Activated naive CD8-positive, alpha-beta T cell treated with anti-CD3 and anti-CD28 coated beads, Interleukin-2, amount 50 U/mL, for 16 hours (primary cell): ENCODE measurements at places on chromosomes 5 and 9.

- DNase-seq = no peak
Observed at GRCh38 chr5:178672630-178673029, 45.8 kb upstream of the CLK4 start.

- DNase-seq = no peak
Observed at GRCh38 chr9:73269430-73270101, 117.9 kb downstream of the ANXA1 start.

DNA sequence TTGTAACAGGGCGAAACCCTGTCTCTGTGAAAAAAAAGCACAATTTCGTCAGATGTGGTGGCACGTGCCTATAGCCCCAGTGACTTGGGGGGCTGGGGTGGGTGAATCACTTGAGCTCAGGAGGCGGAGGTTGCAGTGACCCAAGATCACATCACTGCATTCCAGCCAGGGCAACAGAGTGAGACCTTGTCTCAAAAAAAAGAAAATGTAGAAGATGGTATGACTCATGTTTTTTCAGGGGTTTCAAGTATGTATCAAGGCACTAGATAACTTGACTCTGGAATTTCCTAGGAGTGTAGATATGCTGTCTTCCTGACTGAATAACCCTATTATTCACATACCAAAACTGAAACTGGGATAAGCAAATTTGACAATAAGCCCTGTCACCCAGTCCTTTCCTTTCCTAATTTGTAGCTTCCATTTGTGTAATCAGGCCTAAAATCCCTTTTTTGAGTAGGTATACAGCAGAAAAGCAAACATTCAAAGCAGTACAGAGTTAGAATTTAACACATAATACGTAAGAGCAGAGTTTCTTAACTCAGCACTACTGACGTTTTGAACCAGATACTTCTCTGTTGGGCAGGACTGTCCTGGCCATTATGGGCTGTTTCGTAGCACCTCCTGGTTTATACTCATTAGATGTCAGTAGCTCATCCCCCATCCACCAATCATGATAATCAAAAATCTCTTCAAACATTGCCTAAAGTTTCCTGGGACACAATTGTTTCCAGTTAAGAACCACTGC lies 17.3 kb upstream of the ANKRD18B start:
- DNase-seq = no peak

- no peak for DNase-seq
Observed at GRCh38 chr5:131265311-131265803, 1.5 kb downstream of the CDC42SE2 start.

- DNase-seq = no peak
Observed at GRCh38 chr9:10260501-10260900, 352.3 kb downstream of the PTPRD start.

DNA sequence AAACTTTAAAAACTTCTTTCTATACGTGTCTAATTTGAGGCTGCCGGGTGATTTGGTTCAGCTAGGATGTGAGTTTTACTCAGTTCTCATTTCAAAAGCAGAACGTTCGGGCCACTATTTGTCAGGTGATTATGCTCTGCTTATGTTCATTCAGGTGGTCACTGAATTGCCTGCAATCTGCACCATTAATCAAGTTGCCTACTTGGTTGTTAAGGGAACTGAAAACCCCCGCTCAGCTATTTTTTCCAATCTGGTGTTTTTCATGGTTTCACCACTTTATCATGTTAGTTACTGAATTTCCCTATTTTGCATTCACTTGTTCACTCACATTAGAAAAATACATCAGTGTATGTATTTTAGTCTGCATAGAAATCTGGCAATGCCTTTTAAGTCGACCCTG lies 523.0 kb downstream of the CSNK1G3 start:
- DNase-seq = no peak

DNA sequence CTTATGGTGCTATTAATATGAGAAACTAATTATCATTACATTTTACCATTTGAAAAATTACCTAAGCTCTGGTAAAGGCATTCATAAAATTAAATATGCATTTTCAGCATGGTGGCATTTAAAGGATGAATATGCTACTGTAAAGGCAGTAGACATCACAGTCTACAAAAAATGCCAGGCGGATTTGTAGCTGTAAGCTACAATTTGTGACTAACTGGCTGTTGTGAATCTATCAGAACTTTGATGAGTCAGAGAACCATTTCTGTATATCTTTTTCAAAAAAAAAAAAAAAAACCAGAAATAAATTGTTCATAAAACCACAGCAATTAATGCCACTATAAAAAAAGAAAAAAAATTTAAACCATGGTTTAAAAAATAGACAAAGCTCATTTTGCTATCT lies 186.3 kb downstream of the NFIB start:
- DNase-seq = no peak

GRCh38 chr5:107294211-107294550 lies 376.6 kb downstream of the EFNA5 start:
- no peak for DNase-seq

DNA sequence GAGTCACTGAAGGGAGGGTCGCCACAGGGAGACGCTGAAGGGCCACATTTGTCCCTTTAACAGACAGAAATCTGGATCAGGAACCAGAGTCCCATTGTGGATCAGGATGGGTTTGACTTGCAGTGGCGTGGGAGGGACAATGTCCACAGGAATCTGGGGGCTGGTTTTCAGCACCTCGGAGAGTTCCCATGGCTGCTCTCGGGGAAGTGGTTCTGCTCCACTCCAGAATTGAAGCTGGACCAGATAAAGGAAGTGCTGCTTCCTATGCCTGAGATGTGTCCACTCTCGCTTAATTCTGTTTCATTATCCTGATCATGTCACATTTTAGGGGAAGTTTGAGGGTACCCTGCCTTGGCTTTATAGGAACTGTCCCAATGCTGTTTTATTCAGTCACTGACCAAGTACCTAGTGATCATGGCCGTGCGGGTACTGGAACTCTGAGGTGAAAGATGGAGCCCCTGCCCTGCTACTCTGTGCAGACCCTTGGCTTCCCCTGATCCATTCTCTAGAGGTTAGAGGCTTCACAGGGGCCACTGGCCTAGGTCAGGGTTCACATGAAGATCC lies 28.7 kb downstream of the ENHO start:
- DNase-seq = no peak

GRCh38 chr5:99706160-99706559 lies 777.4 kb upstream of the CHD1 start:
- no peak for DNase-seq

- no peak for DNase-seq
Observed at GRCh38 chr5:61866930-61867329, 439.1 kb upstream of the KIF2A start.

GRCh38 chr5:52805615-52806014 lies 17.9 kb downstream of the ITGA1 start:
- DNase-seq = no peak

- DNase-seq = no peak
Observed at GRCh38 chr5:80934751-80935150, 25.4 kb upstream of the RASGRF2 start.

DNA sequence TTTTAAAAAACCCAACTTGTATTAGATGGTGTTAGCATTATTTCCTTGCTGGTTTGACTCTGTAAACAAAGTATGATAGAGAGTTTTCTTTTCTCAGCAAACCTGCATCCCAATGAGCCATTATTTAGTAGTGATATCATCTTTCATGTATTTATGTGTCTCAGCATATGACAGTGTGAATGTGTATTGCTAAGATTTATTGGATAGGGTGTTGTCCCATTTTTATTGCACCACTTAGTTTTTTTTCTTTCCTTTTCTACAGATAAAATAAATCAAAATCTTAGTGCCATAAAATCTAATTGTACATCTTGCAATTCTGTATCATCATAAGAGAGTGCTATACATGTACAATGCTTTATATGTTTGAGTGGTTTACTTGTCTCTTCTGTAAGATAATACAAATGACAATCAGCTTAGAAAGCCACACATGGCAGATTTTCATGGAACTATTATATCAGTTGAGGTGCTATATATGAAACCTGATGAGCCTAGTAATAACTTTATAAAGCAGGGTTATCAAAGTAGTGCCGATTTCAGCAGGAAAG lies 149.2 kb upstream of the CYLC2 start:
- DNase-seq = no peak

GRCh38 chr5:1385395-1386273 lies 40.7 kb upstream of the CLPTM1L start:
- peak; percentile 55 for DNase-seq

DNA sequence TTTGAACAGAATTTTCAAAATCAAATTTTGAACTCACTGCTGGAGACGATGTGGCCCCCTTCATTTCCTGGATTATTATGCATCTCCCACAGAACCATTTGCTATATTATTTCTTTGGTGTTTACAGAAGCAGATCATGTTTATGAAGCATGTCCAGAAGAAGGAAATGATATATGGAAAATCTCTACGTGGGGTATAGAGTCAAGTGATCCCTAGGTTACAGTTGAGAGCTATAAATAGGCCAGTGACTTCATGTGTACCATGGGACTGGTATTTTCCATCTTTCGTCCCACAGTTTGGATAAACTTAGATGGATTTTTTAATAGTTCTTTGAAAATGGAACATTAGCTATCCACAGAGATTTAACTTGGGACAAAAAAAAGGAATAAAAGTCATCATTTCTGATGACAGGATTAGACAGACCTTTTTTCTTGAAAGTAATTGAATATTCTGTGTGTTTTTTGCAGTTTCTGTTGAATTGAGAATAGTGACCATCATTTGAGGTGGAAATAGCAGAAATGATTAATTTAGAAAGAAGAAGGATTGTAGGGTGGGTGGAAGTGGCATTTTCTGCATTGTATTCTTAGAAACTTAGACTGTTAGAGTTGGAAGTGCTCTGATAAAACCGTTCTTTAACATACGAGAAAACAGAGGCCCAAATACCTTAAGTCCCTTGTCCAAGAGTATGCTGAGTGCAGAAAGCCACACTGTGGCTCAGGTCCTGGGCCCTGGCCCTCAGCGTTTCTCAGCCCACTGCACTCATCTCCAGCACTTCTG lies 136.4 kb downstream of the PIP5K1B start:
- no peak for DNase-seq

DNA sequence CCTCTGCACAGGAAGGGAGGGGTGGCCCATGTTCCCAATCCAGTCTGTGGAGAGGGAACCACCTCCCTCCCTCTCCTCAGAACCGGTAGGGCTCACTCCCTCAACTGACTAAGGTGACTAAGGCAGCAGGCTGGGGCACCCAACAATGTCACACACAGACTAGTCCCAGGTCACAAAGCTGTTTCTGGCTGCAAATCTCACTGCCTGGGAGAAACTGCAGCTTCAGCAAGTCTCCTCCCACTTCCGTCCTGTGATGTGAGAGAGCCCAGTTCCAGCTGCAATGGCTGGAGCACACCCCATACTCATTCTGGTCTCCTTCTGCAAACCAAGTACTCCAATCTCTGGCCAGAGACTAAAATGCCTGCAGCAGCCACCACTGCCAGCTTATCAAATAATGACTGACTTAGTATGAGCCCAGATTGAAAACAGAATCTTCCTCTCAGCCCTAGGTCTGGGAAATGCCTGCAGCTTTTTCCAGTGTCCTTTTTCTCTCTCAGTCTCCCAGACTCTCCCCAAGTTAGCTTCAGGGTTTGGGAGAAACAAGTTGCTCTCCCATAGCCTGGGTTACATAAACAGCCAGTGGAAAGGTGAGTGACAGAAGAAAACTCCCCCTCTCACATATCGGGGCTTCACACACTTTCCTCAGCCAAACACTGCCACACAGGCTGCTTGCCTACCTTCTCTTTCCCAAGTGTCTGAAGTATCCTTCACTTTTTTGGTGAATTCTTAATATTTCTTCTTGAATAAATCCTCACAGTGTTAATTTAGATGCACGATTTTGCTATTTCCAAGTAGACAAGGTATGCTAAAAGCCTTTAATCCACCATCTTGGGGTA lies 247.4 kb upstream of the RASA1 start:
- no peak for DNase-seq

DNA sequence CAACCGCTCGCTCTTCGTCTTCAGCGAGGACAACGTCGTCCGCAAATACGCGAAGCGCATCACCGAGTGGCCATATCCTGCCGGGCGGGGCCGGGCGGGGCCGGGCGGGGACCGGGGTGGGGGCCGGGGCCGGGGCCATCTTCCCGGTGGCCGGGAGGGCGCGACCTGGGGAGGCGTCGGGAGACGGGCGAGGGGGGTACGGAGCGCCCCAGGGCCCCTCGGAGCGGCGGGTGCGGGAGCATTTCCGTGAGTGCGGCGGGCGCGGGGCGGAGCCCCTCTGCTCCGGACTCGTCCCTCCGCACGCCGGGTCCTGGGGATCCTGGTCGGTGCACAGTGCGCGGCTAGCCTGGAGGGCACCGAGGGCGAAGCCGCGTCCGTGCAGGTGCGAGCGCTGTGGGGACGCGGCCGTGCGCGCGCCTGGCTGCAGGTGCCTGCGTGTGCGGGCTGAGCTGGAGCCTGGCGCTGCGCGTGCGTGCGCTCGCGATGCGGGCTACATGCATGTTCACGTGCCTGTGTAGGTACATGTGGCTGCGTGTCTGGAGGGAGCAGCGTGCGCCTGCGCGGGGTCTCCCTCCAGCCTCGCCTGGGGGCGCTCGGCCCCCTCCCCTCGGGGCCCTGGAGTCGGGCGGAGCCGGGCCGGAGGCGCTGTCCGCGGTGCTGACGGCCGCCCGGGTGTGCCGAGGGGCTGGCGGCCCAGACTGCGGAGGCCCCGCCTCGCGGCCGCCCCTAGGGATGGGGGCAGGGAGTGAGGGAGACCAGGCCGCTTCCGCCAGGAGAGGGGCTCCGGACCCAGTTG lies 762 bp downstream of the CACNA1B start:
- DNase-seq = no peak

- DNase-seq = no peak
Observed at GRCh38 chr5:142319560-142320429, 5.0 kb downstream of the SPRY4 start.

DNA sequence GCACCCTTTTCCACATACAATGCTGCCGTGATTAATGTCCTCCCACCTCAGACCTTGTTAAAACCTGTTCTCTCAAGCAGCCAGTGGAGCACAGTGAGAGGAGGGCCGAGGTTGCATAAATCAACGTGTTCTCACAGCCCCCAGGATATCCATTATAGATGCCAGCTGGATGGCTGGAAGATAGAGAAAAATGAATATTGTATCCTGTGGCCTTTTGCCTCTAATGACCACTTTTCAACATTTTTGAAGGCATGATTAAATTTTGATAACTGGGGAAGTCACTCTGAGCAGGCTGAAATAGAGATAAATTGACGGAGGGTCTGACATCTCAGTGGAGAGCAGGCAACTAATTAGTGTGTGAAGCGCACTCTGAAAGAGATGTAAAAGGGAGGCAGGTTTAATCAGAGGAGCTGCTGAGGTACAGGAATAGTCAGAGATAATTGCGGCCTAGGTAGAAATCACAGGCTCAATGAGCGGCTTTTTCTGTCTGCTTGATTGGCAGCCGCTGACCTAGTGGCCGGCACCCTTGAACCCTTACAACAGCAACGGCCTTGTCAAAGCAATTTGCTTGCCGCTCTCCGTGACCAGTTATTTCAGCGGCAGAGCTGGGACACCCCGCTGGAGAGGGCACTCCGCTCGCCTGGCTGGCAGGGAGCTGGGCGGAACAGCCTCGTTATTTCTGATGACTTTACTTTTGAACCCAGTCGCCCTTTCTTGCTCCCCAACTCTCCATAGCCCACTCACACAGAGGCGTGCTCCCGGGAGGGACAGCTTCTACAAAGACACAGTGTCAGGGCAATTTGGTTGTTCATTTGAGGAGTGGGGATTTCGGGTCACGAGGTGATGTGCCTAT lies 560.7 kb downstream of the PSAT1 start:
- no peak for DNase-seq

GRCh38 chr9:131622523-131622922 lies 77.2 kb downstream of the PRRT1B start:
- no peak for DNase-seq
